ENCODE measurements at places on chromosomes 2 and 18.

DNA sequence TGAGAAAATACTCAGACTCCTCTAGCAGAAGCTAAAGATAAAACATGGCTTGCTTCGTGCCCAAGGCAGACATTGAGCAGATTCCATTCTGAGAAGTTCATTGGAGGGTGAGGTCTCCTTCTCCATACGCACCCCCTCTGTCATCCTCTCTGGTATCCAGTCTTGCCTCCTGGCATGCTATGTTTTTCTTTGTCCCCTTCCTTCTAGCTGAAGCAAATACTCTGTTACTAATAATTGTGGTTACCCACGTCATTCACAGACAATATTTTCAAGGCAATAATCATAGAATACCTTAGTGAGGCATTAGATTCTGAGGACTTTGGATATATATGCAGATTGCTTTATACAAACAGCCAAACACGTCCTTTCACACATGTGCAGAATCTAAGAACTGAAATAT lies 66.2 kb upstream of the KLF7 start:
- DNase-seq = no peak

DNA sequence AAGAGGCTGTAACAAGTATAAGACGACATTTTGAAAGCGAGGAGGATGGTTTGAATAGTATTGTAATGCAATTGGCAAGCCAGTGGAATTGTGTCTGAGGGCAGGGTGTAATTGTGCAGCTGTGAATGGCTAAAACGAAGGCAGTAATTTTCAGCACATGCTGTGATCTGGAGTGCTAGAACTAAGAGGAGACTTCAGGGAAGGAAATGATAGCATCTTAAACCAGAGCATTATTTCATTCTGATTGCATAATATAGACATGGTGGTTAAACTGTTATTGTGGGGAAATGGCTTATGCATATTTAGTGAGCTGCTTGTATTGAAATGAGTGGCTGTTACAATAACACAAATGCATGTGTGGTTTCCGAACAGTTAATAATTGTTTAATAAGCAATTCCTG lies 36.3 kb downstream of the THSD7B start:
- no peak for DNase-seq

- DNase-seq = no peak
These were observed 14.1 kb downstream of the NMS start for GRCh38 chr2:100484390-100484789.

DNA sequence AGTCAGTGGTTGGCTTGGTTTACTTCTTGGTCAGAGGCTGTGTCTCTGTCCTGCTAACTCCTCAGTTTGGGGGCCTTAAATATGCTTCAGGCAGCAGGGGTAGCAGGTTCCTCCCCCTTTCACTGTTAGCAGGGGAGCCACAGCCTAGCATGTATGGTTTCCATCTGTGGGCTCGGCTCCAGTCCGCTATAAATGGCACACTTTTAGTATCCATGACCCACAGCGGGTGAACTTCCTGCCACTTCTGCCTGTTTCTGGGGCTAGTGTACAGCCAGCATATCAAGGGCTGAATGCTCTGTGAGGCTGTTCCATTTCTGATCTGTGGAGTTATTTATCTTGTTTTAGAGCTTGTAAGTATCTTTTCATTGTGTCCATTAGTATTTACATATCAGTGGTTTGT lies 58.3 kb downstream of the MRPL33 start:
- no peak for DNase-seq

DNA sequence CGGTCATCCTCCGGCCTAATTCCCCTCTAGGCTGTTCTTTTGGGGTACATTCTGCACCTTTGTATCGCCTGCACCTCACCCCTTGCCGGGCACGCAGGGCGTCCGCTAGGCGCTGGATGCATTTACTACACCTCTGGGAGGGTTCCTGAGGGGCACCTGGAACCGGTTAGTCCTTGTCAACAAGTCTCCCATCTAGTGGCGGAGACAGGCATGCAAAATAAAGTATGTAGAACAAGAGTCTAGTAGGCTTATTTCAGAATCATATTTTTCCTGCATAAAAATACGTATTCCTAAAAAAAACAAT lies 705 bp upstream of the TEX261 start:
- DNase-seq = no peak

DNA sequence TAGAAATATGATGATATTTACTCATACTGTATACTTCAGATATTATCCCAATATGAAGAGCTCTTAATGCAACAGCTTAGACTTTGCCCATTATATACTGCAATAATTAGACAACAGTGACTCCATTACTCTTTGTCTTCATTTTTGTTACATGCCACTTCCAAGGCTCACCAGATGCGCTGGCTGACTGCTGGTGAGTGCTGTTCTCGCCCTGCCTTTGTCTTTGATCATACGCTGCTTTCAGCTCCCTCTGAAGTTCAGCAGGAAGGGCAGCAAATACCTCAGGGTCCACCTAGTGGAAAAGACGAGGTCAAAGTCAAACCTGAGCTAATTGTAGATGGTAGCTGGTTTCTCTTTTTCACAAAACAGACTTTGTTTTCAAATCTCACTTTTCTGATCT lies 66.3 kb downstream of the EIF5B start:
- no peak for DNase-seq

DNA sequence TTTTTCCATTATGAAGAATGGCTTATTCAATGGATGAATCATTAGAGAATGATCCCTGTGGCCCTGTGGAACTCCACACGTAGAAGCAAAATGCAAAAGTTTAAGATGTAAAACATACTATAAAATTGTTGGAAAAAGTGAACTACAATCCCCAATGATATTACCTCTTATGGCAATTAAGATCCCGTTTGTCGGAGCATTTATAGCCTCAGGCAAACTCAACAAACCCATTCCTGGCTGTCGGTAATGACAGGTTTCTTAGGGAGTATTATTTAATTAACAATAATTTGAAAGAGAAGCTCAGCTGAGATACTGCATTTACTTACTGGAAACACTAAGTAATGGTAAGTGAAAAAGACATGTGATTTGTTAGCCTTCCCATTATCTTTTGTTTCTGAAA lies 138.3 kb downstream of the CDH20 start:
- DNase-seq = no peak

- DNase-seq = no peak
These were observed 63.8 kb downstream of the SETBP1 start for GRCh38 chr18:44744161-44745121.

- DNase-seq = no peak
These were observed 173.1 kb upstream of the HS6ST1 start for GRCh38 chr2:128491692-128492244.

DNA sequence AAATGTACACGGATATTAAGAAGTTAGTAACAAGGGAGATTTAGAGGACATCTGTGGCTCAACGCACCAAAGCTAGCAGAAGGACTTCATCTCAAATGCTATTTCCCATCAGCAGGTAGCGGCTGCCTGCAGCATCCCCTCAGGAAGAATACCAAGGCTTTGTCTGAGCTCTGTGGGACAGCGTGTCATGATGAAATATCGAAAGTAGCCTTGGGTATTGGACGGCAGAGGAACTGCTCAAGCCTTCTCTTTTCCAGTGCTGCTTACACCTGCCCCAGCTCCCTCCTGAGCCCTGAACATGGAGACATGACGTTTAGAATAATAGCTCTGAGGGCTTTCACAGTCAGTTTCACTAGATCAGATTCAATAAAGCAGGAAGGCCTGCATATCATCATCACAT lies 241.6 kb downstream of the SUCLG1 start:
- no peak for DNase-seq

Data from stimulated activated CD8-positive, alpha-beta memory T cell treated with anti-CD3 and anti-CD28 coated beads, Interleukin-12 subunit alpha, Interleukin-12 subunit beta, amount 100 ng/mL, for 4 hours (primary cell).